ENCODE measurements at places on chromosomes 11 and 22.
A peak's percentile ranks its signal among the peaks of the same experiment; 100 is the strongest.

DNA sequence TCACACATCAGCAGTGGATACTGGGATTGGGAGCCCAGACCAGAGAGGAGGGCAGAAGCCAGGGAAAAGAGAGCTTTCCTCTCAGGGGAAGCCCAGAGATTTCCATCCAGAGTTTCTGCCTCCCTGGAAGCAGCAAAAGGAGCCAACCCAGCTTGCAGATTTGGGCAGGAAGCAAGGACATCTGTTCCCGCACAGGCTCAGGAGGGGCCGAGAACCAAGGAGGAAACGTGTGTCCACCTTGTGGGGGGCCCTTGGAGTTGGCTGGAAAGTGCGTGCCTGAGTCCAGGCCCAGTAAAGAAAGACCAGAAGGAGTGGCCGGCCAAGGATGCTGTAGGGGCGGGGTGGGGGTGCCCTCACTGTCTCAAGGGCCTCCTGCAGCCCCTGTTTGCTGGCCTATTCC is 6.0 kb upstream of the NPTXR start:
- DNase-seq = no peak

DNA sequence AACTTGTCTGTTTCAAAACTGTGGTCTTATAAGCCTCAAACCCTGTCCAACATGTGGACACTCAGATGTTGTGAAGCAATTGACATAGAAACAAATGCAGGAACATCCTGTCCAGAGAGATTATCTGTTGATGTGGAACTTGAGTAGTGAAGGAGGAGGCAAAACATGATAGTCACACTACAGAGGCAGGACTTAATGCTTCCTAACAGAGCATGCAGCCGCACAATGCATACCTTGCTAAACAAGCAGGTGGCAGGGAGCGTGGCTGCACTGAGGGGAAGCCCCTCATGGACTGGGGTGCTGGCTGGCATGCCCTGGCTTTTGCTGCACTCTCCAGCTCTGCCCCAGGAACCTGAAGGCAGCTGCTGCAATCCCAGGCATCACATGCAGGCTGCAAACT is 5.3 kb downstream of the C22orf39 start:
- DNase-seq = no peak

DNA sequence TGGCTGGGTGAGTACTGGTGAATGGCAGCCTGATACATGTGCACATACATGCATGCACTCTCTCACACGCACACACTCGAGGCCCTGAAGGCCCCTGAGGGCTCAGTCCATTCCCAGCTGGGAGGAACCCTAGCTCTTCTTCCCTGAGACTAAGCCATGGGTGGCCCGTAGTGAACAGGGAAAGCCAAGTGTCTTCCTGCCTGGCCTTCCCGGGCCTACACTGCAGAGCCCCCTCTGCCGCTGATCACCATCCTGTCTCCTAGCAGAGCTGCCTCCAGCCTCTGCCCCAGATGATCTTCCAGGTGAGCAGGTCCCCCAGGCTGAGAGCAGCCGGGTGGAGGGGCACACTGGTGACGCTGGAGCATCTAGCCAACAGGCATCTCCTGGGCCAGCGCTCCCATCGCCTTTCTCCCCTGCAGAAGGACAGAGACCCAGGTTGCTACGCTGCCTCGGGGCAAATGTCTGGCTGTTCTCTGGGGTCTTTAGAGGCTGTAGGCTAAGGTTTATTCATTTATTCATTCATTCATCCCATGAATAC is 57.3 kb downstream of the CD82 start:
- DNase-seq = no peak

DNA sequence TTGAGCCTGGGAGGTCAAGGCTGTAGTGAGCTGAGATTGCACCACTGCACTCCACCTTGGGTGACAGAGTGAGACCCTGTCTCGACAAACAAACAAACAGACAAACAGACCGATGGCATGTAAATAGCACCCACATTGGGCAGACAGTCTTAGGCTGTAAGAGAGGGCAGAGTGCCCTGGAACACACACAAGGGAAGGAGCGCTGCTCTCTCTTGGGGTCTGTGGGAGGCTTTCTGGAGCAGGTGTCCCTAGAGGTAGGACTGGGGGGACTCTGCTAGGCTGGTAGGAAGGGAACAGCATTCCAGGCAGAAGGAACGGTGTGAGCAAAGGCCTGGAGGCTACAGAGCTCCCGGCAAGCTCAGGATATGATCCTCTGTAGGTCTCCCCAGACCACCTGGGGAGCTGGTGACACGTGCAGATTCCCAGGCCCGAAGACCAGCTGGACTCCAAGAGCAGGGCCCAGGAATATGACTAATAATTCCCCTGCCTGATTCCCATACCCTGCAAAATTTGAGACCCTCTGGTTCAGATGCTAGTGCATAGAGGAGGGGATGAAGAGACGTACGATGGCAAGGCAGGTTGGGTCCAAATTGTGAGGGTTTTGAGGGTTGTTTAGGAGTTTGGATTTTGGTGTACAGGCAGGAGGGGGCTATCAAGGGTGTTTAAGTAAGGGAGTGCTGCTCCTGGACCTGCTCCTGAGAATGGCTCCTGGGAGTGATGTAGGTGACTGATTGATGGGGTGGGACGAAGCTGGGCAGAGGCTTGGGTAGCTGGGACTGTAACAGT is 11.6 kb downstream of the SMIM38 start:
- no peak for DNase-seq

- DNase-seq = no peak
These were observed 377.7 kb downstream of the DLG2 start for GRCh38 chr11:85249482-85249881.

GRCh38 chr11:70270877-70271648 is 573 bp downstream of the PPFIA1 start:
- no peak for DNase-seq

DNA sequence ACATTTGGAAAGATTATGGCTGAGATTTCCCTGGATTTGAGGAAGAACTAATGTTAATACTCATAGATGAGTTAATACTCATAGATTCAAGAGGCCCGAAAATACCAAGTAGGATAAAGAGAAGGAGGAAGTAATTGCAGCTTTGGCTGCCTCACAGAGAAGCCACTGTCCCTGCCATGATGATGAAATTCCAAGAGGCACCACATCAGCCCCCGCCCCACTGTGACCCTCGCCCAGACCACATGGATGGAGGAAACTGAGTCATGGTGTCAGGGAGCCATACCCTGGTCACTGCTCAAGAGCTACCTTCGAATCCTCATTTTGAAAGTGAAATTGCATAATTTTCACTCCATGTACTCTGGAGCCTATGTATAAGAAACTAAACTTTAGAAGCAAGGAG is 92.9 kb upstream of the SLC22A12 start:
- DNase-seq = no peak

- no peak for DNase-seq
These were observed 27.3 kb downstream of the BDNF start for GRCh38 chr11:27672836-27673464.

DNA sequence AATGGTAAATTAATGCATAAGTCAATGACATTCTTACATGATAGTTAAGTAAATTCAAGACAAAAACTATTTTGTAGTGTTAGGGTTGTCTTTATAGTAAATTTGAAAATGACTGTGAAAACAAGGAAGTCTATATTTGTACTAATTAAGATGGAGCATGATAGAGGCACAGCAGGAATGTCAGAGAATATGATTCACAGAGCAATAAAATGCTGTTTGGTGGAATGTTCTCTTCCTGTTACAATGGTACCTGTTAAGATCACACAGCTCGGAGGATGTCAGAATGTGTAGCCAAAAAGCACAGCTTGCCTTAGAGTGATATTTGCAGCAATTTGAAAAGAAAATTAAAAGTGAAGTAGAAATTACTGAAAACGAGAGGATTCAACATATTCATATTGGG is 2339.7 kb upstream of the RAG2 start:
- DNase-seq = no peak

- peak; percentile 20 for DNase-seq
These were observed 111.4 kb upstream of the TBCEL start for GRCh38 chr11:120912504-120912903.

DNA sequence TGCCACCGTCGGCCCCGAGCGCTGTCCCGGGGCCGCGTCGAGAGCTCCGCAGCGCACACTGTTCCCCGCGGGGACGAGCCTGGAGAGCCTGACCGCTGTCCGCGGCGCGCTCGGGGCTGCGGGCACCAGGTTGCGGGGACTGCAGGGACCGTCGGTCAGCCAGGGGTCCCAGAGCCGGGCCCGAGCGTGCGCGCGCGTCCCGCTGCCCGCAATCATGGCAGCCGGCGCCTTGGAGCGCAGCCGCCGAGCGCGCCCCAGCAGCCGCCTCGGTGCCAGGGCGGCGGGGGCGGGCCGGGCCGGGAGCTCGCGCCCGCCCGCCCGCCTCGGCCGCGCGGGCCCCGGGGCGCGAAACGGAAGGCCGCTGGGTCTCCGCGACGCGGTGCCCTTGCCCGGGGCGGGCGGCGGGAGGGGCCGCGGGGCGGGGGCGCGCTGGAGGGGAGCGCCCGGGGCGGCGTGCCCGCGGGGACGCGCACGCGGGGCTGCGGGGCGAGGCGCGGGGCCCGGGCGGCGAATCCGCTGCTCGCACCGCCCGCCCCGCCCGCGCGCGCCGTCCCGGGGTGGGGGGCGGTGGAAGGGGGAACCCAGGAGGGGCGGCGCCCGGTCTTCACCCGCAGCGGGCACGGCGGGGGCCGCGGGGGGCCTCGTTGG is 79.4 kb upstream of the PPARA start:
- no peak for DNase-seq

- no peak for DNase-seq
These were observed 8.6 kb downstream of the IGLL1 start for GRCh38 chr22:23571486-23571885.

- DNase-seq = no peak
These were observed 35.6 kb downstream of the BCL2L13 start for GRCh38 chr22:17674152-17674551.

GRCh38 chr22:17201285-17201945 is 17.8 kb downstream of the ADA2 start:
- no peak for DNase-seq

GRCh38 chr22:41070665-41071331 is 21.6 kb upstream of the EP300 start:
- DNase-seq = no peak

GRCh38 chr11:44250421-44250820 is 59.5 kb downstream of the ALX4 start:
- DNase-seq = no peak

GRCh38 chr11:102266099-102266498 is 51.2 kb upstream of the BIRC3 start:
- DNase-seq = no peak

GRCh38 chr11:67323526-67323925 is 20.2 kb downstream of the SSH3 start:
- no peak for DNase-seq

DNA sequence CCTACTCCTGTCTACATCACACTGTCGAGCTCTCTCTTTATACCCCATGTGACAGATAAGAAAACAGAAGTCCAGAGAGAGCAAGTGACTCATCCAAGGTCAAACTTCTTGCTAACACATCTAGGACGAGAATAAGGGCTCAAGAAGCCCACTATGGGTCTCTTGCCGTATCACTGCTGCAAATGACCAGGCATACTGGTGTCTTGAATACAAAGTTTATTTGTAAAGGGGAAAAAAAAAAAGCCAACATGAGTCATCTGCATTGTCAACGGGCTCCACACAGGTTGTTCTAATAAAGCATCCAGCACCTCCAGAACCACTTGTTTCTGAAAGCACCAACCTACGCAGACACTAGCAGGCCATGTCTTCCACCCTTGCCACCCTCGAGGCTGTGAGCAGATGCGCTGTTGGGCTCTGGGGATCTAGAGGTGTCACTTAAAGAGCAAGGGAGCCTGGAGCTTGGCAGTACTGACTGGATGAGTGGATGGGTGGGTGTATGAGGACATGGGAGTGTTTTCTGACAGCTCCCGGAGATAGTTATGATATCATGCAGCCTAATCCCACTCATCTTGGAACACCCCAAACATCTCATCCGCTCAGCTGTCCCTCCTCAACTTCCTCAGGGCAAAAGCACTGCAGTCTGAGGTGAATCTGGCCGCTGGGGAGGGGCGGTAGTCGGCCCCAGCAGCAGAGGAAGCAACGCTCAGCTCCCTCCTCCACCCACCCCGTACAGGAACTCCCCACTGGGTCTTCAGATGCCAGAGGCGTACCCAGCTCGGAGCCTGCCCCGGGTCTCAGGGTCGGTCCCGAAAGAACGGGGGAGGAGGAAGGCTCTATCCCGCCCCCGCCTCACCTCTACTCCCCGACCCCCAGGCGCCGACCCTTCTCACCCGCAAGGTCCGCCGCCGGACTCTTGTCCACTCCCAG is 1.0 kb downstream of the SMCO4 start:
- peak; percentile 28 for DNase-seq

DNA sequence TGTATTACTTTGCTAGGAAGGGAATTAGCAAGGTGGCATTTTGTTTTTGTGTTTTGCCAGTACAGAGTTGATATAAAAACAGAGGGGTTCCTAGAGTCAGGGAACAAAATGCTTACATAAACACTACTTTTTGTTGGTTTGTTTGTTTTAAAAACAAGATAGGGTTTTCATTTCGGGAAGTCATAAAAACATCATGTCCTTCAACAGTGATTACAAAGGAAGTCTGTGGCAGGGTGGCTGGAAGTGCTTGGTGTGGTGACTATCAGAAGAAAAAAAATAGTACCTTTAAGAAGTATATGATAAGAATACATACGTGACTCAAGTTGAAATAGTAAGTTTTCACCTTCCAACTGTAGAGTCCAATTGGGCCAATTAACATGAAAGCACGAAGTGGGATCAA is 1.2 kb upstream of the IL18 start:
- DNase-seq = no peak

DNA sequence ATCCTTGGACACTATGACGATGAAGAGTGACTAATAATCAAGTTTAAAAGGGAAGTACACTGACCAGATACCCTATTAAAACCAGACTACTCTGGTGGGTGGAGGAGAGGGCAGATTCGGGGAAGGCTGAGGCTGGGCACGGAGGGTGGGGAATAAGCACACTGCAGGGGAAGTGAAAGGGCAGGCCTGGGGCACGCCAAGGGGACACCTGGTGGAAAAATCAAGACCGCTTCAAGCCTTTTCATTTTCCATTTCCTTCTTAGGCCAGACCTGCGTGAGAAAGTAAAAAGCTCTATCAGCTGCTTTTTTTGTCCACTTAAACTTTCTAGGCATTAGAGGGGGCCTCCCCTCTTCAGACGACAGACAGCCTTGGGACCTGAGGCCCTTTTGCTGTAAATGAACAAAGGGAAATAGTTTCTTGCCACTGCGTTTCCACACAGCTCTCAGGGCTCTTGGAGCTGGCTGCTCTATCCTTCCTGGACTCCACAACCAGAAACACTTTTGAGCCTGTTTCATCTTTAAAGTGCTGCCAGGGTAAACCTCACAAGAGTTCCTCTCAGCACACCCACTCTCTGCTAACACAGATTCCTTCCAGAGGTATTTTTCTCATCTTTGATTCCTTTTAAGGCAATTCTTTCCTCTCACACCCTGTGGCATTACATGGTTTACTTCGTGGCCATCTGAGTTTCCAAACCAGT is 25.0 kb upstream of the SERPIND1 start:
- no peak for DNase-seq

GRCh38 chr11:34331736-34332135 is 26.1 kb downstream of the ABTB2 start:
- peak; percentile 65 for DNase-seq

- DNase-seq = no peak
These were observed 21.7 kb downstream of the SLC43A1 start for GRCh38 chr11:57493507-57494503.

GRCh38 chr11:46159680-46160079 is 38.4 kb upstream of the PHF21A start:
- DNase-seq = no peak

- DNase-seq = no peak
These were observed 2.7 kb upstream of the PTPRJ start for GRCh38 chr11:47977623-47978022.

GRCh38 chr11:119550053-119550752 is 127.2 kb upstream of the THY1 start:
- no peak for DNase-seq
